ENCODE measurements at places on chromosomes 3 and 15.

DNA sequence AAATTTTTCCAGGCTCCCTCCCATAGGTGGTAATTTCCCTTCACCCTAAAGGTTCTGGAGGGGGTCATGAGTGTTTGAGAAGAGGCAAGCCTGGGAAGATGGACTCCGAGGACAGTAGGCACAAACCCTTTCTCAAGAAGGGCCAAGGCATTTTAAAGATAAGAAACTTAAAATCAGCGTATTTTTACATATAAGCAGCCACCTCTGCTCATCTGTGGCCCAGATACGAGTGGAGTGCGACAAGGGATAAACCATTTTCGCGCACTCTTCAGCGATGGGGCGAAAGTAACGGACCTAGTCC is 539 bp downstream of the RASSF1 start:
- DNase-seq = no peak

DNA sequence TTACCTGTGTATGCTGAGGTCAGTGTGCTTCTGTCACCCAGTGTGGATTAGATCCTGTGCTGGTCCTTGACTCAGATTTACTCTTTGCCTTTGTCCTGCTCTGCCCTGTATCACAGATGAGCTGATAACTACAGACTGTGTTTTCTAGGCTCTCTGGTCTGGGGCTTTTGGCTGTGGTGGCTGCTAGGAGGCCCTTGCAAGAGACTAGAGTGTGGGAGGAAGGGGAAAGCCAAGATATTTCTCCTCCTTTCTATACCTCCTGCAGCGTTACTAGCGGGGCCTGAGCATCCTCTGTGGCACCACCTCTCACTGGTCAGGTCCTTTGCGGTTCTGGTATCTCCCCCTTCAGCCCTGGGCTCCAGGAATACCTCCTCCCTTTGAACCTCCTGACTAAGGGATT is 282.3 kb upstream of the TBC1D5 start:
- no peak for DNase-seq

- DNase-seq = no peak
Measured at GRCh38 chr15:24856397-24857390, 98.1 kb upstream of the SNRPN start.

DNA sequence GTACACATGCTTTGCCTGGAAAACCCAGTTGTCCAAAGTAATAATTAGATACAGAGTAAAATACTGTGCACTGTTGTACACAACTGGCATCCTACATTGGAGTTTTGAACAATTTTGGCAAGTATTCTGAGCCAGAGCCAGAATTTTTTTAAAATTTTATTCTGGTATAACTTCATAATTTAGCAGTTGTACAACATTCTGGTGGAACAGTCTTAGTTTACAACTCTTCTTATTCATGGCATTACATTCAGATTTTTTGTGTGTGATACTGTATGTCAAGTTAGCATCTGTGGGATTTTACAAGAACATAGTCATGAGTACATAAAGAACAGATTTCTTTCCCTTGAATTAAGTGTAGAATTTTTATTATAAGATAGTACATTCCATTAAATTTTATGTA is 67.5 kb downstream of the SLC49A4 start:
- DNase-seq = no peak

DNA sequence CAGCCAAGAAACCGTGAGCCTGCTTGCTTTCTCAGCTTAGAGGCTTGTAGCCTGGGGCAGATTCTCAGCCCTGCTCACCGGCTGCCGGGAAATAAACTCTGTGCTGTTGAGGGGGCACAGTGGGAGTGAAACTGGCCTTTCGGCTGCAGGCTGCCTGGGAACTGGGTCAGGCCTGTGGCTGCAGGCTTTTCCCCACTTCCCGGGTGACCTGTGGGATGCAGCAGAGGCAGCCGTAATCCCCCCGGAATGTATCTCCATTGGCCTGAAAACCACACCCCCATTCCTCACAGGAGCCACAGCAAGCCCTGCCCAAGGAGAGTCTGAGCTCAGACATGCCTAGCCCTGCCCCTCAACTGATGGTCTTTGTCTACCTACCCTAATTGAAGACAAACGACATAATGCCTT is 110.9 kb downstream of the STXBP5L start:
- no peak for DNase-seq

DNA sequence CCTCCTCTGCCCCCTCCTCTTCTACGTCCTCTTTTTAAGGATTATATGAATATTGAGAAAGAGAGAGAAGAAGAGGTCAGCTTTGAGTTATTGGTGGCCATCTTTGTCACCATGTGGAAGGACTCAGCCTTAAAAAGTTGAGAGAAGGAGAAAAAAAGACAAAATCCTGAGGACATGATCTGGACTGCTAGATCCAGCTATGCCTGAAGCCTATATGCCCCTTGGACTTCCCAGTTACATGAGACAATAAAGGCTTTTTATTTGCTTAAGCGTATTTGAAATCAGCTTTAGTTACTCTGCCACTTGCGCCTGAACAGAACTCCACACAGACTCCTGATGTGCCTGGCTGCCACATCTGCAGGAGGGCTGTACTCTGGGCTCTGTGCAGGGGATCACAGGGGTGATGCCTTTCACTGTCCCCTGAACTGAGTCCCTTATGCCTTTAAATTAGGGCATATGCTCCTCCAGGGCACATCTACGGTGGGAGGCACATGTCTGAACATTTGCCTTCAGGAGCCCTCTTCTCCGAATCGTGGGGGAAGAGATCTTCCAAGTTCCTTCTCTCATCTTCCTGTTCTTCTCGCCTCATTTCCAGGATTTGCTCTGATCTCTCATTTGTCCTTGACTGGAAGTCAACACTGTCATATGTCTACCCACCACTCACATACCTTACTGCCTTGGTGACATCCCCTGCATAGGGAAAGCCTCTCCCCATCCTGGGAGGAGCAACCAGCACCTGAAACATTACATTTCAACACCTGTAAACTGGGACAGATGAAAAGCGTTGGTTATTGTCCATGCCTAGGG is 14.0 kb upstream of the PLA2G4E start:
- no peak for DNase-seq

GRCh38 chr3:150703299-150703755 is 393 bp downstream of the ERICH6 start:
- no peak for DNase-seq

DNA sequence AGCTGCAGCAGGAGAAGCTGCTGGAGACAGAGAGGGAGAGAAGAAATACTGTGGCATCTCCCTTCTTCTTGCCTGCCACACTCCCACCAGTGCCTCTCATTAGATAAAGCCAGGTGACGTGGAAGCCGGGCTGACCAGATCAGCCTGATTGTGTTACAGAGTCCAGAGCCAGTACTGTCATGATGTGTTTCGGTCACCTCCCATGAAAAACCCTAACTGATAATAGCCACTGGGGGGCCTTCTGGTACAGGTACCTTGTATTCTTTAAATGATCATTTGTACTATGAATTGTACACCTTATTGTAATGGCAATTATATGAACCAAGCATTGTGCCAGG is 125.8 kb upstream of the TMEM108 start:
- DNase-seq = no peak

GRCh38 chr15:90402223-90402622 is 14.2 kb downstream of the IQGAP1 start:
- no peak for DNase-seq

GRCh38 chr3:9638155-9638554 is 11.2 kb upstream of the MTMR14 start:
- DNase-seq = no peak

DNA sequence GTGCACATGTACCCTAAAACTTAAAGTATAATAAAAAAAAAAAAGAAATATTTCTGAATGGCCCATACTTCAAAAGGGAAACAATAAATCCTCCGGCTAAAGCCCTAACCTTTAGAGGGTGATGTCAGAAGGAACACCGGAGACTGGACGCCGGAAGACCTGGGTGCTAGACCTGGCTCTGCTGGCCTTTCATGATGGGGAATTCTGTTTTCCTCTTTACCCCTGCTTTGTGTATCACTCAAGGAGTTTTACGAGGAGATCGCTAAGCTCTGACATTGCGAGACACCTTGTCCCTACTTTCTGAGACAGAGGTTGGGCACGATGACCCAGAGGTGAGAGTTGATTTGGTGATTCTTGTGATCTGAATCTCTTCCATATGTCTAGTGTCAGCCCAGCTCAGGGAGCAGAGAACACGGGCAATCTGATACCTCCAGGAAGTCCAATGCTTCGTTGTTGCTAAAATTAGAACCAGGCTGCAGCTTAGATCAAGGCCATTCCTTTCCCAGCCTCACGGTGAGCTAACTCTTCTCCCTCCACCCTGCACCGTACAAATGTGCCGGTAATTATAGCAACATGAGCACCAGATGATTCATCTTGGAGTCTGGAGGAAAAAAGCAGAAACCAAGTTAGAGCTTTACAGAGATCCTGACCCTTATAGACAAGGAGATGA is 42.0 kb upstream of the CFAP161 start:
- no peak for DNase-seq

DNA sequence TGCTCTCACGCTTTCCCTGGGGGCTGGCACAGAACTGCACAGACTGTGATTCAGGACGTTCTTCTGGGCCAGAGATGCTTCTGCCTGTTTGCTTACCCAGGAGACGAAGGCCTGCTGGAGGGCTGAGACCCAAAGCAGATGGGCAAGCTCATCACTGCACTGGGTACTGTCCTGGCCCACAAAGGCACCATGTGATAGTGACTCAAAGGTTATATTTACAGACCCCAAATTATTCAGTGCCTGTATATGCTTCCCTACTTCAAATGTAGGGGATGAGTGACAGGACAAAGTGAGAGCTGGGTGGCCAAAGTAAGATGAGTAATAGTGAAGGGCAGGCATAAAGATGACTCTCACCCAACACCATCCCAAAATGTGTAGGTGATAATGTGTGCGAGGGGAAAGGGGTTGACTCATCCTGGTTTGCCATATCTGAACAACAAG is 127.4 kb downstream of the WDR76 start:
- DNase-seq = peak; percentile 27

DNA sequence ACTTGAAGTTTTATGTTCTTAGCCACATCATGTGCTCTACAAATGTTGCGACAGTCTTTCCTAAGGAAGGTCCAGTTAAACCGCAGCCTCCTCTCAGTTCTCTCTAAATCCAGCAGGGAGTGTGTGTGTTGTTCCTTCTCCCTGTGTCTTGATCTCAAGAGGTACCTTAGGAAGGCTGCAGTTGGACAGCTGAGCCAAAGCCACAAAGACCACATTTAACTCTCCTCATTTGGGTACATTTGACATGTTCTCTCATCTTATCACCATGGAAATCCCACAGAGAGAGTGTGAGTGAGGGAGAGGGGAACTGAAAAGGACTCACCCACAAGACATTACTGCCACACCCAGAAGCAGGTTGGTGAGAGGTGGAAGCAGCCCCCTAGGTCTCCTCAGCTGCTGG is 79.5 kb downstream of the CD200R1L start:
- no peak for DNase-seq

- no peak for DNase-seq
Measured at GRCh38 chr3:71987089-71987735, 202.3 kb upstream of the PROK2 start.

DNA sequence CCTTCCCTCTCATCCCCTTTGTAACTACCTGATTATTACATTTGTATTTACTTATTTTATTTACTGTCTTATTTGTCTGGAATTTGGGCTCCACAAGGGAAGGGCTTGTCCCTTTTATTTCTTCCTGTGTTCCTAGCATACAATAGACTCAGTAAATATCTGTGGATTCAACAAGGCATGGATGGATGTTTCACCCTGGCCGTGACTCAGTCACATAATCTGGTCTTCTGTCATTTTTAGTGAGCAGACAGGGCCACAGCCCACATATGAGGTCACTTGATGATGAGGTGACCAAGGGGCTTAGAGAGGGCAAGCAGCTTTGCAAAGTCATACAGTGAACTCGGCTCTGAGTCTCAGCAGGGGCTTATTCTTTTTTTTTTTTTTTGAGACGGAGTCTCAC is 7.8 kb upstream of the DAG1 start:
- DNase-seq = no peak

GRCh38 chr3:73437828-73438227 is 186.9 kb downstream of the PDZRN3 start:
- no peak for DNase-seq

DNA sequence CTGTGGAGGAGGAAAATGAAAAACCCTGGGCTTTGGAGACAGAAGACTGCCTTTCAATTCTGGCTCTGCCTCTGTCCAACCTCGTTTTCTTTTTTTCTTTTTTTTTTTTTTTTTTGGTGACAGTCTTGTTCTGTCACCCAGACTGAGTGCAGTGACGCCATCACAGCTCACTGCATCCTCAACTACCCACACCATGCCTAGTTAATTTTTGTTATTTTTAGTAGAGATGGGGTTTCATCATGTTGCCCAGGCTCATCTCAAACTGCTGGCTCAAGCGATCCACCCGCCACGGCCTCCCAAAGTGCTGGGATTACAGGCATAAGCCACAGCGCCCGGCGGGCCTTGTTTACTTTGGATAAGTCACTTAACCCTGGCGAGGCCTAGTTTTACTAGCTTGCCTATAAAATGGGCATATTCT is 66.3 kb upstream of the SLC25A26 start:
- no peak for DNase-seq

DNA sequence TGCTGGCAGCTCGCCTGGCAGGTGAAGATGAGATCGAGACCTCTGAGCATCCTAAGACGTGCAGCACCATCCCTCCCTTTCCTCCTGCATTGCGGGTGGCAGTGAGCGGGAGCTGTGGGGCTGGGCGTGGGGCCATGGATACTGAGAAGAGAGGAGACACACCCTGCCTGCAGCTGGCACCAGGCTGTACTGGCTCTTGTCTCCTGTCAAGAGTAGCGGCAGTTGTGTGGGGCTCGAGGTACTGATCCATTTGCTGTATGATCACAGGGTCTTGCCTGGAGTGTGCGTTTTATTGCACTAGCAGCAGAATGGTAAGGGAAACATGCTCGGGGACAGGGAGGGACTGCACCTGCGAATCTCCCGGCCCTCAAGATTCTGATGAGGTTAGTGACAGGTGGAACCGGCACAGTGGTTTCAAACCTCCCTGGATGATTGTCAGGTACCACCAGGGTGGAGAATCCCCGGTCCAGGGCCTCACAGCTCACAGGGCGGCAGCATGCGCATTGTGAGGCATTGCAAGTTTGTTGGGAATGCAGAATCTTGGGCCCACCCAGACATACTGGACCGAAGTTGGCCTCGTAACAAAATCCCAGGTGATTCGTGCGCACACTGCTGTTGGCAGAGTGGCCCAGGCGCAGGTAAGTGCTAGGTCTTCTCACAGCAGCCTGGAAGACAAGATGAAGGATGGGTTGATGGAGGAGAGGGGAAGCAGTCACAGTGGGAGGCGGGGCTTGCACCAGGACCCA is 14.1 kb downstream of the SYNM start:
- no peak for DNase-seq

GRCh38 chr3:145124900-145125678 is 1035.9 kb downstream of the PLOD2 start:
- no peak for DNase-seq

DNA sequence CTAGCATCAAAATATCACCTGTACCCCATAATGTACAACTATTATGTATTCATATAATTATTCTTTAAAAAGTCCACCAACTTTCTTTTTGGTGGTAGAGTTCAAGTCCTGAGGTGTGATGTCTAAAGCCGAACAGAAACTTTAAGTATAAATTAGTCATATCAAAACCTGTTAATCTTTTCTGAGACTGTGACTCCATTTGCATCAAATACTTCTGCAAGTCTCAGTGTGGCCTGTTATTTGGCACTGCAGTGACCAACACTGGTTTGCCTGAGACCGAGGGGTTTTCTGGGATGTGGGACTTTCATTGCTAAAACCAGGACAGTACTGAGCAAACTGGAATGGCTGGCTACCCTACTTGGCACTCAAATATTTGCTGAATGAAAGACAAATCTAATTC is 7.3 kb downstream of the NGLY1 start:
- DNase-seq = no peak

Data from stimulated activated CD8-positive, alpha-beta memory T cell treated with anti-CD3 and anti-CD28 coated beads, Interleukin-4, amount 100 ng/mL, for 48 hours (primary cell).